Transverse colon (tissue), 4 donors: ENCODE measurements at places on chromosomes 2 and 18. TPM values are rescaled to one million over a fixed set of nuclear protein-coding genes. Genes with fewer than 3 reads are reported as not detected.

The TXNDC2 gene
- not detected for total RNA-seq

The HOXD9 gene
- total RNA-seq: 3.0 TPM

The STPG4 gene
- 0.64 TPM for total RNA-seq

The ZNF385B gene
- total RNA-seq: 2.6 TPM
